Stimulated activated CD8-positive, alpha-beta memory T cell treated with anti-CD3 and anti-CD28 coated beads, Interleukin-4, amount 100 ng/mL, for 1 hour (primary cell): ENCODE measurements at places on chromosomes 2 and 18.

DNA sequence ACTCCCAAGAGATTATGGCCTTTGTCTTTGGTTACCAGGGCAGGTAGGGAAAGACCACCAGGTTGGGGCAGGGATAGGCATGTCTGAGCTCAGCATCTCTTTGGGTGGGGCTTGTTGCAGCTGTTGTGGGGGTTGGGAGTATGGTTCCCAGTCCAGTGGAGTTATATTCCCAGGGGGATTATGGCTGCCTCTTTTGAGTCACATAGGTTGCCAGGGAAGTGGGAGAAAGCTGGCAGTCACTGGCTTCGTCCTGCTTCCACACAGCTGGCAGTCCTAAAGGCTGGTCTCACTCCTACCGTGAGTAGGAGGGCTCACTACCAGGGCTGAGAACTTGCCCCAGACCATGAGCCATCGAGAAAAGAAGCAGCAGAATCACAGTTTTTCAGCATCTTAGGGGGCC lies 79.1 kb downstream of the LYPD6 start:
- DNase-seq = no peak

GRCh38 chr2:222360997-222361396 lies 62.2 kb upstream of the PAX3 start:
- no peak for DNase-seq

DNA sequence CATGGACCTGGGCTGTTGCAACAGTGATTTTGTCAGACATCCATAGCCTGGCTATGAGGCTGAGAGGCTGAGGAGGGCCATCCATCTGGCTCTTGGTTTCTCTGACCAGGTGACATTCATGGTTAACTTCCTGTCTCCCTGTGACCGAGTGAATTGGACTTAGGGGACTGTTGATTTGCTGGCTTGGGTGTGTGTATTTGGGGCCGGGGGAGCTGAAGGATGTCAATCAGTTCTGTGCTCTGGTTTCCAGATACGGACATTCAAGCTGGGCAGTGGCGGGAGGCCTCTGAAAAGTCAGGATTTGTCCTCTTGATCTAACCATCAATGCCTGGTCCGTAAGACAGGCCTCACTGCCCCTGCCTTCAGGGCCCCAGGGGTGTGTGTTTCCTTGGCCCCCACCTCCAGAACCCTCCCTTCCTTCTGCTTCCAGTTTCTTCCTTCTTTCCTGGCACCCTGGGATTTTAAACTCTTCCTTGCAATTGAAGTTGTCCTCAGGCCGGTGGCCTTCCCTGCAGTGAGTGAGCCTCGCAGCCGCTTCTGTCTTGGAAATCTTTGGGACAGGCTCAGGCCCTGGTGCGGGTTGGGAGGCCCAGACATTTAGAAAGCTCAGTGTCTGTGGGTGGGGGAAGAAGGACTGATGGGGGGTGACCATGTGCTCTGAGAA lies 54.7 kb upstream of the HAAO start:
- DNase-seq = no peak

GRCh38 chr2:36450466-36451196 lies 95.1 kb downstream of the CRIM1 start:
- no peak for DNase-seq

DNA sequence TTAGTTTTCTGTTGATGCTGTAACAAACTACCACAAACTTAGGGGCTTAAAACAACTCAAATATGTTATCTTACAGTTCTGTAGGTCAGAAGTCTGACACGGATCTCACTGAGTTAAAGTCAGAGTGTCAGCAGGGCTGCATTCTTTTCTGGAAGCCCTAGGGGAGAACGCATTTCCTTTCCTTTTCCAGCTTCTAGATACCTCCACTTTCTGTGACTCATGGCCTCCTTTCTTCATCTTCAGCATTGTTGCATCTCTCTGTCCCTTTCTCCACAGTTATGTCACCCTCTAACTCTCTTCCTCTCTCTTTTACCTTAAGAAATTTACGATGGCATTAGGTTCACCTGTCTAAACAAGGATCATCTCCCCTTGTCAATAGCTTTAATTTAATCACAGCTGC lies 13.3 kb upstream of the PPP4R1 start:
- no peak for DNase-seq

- no peak for DNase-seq
Observed at GRCh38 chr2:209840434-209840833, 68.8 kb downstream of the UNC80 start.

GRCh38 chr2:239750929-239751678 lies 274.0 kb downstream of the NDUFA10 start:
- DNase-seq = no peak

GRCh38 chr2:200003444-200003843 lies 48.1 kb downstream of the MAIP1 start:
- no peak for DNase-seq

DNA sequence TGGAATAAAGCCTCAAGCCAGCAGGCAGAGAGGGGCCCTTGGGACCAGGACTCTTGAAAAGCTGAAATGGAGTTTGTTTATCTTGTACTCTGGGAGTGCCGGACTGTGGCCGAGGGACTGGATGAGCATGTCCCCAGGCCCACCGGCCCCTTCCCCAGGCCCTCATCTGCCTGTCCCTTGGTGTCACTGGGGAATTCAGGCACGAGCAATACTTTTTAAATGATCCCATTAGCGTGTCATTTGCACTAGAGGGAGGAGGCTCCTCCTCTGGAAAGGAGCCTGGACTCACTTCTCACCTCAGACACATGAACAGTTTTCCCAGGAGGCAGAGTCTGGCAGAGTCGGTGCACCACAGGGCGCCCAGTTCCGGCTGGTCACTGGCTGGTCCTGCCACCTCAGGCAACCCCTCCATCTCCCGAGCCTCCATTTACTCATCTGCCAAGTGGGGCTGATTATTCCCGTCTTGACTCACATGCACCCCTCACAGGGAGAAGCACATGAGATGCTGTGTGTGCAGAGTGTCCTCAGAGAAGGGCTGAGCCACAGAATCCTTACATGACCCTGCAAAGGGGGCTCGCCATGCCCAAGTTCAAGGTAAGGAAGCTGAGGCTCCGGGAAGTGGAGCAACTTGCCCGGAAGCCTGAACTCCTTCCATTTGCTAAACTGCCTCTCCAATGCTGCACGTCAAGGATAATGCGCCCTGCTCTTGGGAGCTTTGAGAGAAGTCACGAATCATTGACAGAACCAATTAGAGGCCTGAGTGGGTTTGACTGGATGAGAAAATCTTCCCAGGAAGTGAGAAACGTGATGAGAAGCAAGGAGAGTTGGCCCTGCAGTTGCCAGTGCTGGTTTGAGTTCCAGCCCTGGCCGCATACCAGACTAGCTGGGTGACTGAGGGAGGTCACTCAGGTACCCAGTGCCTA lies 26.7 kb downstream of the CIB4 start:
- no peak for DNase-seq

DNA sequence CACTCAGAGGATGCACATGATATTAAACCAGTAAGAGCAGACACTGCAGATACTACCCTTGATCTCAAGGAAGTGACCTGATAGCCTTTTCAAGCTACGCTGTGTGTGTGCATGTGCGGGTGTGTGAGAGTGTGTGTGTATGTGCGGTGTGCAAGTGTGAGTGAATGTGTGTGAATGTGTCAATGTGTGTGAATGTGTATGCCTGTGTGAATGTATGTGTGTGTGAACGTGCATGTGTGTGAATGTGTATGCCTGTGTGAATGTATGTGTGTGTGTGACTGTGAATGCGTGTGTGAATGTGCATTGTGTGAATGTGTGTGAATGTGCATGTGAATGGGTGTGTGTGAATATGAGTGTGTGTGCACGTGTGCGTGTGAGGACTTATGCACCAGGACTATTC lies 53.8 kb downstream of the KCNG2 start:
- DNase-seq = no peak

DNA sequence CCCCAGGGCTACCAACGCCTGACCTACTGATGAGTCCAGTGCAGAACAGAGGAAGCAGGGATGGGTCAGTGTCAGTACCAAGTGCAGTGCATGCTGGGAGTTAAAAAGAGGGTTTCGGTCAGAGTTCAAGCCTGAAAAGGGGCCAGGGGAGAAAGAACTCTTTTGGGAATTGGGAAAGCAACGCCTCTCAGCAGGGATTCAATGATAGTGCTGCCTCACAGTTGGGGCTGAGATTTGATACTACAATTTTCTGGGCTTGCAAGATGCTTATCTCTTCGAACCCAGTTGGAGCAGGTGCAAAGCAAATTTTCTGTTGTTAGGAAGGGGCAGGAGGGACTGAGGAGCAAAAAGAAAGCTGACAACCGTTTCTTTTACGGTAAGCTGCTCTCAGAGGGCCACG lies 82.6 kb downstream of the CERKL start:
- no peak for DNase-seq

DNA sequence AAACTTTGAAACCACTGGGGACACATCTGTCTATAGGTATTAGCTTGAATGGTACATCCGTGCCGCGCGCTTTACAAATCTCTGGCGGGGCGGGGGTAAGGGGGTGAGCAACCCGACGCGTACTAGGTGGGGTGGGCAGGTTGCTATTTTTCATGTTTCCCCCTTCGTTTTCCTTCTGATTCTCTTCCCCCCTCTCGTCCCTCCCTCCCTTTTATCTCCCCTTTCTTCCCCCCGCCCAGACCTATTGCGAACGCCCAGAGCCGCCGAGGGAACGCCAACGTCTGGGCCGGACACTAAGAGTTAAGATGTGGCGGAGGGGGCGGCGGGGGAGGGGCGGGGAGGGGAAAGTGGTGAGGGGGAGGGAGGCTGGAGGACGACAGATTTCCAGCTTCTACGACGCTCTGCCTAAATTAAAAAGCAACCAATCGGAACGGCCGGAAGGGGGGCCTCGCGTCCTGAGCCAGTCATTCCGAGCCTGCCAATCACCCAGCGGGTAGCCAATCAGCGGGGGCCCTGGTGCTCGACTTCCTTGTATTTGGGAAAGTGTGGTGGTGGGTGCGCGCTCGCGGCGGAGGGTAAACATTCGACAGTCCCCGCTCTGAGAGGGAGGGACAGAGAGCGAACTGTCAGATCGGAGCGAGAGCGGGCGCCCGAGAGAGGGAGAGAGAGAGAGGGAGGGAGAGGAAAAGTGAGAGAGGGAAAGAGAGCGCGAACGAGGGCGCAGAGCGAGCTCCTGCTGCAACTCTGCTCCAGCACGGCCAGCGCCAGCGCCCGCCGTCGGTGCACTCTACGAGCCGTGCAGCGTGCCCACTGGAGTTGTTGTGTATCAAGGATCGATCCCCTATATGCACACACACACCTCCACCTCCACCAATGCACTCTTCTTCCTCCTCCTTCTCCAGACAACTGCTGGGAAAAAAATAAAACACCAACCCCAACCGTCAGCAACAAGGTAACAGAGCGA lies at the start of gene POU3F3:
Gene POU3F3 (plus strand): TSS at position 582 of the 964 bp plus-strand sequence. CDS start 1,396 bp downstream, outside the sequence.
- no peak for DNase-seq

DNA sequence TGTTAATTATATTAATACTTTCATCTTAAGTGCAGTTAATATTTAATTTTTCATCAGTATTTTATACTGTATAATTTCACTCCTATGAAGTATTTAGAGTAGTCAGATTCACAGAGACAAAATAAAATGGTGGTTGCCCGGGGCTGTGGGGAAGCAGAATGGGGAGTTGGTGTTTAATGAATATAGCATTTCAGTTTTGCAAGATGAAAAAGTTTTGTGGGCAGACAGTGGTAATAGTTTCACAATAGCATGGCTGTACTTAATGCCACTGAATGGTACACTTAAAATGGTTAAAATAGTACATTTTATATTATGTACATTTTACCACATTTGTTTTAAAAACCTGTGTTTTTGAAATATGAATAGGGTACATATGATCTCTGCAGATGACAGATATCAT lies 31.2 kb downstream of the CFAP221 start:
- no peak for DNase-seq

DNA sequence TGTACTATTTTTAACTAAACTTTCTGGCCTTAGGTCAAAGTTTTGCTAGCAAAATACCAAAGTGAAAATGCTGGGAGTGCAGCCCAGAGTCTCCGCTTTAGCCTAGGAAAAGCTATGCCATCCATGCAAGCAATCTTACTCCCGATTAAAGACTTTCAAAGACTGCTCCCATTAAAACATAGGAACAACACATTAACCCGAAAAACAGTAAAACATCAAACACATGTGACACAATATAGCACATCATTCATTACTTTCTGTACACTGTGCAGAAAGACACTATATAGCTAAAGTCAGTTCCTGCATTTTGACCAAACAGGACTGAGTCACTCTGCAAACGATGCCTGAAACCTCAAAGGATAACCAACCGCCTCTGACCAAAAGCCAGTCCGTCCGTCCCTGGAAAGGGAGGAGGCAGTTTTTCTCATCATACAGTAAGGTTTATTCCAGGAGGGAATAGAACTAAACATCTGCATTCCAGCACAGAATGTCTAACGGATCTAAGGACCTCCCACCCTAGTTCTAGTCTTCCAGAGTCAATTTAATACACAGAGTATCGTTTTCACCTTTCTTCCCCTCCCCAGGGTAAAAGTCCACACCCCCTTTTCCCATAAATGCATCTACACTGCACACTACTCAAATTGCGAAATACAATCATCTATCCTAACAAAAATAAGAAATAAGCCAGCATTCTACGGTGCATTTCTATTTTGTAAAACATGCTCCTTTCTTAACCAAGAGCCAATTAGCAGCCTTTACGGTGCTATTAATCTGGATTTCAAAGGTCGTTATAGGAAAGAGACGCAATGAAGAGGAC lies 1.7 kb downstream of the ROCK2 start:
- no peak for DNase-seq

DNA sequence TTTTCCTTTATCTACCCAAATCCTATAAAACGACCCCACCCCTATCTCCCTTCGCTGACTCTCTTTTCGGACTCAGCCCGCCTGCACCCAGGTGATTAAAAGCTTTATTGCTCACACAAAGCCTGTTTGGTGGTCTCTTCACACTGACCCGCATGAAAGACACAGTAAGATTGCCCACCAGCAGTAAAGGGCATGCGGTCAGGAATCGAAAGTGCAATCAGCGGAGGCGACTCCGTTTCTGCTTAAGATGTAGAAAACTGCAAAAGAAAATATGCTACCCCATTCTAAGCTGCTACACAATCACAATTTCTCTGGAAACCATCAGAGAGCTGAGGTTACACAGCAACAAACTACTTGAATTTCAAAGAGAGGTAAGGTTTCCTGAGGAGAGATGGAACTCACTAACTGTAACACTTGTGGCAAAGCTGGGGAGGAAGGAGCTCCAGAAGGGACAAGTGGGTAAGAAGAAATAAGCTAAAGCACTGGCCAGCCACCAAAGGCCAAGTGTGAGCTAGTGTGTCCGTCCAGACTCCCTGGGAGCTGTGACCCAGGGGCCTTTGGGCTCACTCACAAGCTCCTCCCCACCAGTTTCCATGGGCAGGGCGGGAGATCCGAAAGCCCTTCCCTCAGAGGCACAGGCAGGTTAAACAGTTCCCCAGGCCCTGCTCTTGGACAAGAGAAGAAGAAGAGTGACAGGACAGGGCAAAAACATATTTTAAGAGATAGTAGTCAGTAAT lies 72.8 kb upstream of the TGFA start:
- DNase-seq = no peak

DNA sequence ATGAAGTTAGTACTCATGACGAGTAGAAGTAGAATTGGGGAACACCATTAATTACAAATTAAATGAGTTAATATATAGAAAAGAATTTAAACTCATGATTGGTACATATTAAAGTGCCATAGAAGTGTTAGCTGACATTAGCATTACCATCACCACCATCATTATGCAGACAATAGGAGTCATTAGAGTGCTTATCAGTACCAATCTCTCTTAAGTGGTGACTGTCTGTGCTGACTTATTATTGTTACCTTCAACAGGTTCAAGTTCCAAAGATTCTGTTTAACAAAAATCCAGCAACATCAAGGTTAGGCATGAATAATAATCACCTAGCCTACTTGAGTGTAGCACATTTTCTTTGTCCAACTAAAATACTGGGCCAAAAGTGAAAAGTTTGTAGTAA lies 108.8 kb upstream of the MAPRE2 start:
- DNase-seq = no peak

GRCh38 chr2:234195516-234195915 lies 145.0 kb downstream of the SPP2 start:
- DNase-seq = no peak
